ENCODE measurements at places on chromosomes 16 and 17.
A peak's percentile ranks its signal among the peaks of the same experiment; 100 is the strongest.

DNA sequence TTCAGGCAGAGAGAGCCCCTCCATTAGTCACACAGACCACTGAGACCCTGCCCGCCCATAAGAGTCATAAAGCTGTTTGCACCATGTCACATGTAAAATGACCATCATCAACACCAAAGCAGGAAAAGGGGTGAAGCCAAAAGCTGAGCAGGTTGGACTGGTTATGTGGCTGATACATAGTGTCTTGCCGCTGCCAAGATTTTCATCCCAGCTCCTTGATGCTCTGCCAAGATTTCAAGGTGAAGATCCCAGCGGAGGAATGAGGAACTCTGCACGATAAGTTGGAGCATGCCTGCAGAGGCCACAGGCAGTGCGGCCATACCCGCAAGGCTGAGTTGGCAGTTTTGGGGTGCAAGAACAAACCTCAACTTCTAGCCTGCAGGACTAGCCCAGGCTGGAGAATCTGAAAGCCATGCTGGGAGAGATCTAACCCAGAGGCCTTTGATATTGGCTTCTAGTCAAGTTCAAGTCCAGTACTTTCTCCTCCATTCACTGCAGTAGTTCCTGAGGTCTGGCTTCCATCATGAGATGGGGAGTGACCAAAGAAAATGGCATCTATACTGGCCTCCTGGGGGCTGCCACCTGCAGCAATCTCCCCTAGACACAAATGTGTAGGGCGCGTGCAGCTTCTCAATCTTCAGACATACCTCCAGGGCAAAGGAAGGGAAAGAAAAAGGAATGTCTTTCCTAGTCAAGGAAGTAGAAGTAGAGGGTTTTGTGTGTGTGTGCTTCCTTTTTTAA lies 79.7 kb upstream of the NOL11 start:
- DNase-seq, result no peak

DNA sequence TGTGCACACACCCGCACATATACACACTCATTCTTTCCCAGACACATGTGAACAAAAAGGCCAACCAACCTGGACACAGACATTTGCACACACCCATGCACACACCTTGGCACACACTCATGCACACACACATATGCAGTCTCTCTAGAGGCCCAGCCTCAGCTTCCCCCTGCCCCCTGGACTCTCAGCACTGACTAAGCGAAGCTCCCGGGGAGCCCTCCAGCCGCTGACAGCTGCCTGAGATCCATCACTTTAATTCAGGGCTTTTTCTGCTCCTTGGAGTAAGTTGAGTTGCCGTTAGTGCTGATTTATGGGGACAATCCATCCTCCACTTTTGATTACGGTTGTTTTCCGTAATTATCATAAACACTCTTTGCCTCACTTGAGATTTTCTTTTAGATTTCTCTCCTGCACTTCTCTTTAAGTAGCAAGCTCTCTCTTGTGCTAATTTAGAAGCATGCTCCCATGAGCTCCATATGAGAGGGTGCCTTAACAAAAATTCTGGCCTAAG lies 158.6 kb upstream of the CDC42EP4 start:
- DNase-seq, result no peak

DNA sequence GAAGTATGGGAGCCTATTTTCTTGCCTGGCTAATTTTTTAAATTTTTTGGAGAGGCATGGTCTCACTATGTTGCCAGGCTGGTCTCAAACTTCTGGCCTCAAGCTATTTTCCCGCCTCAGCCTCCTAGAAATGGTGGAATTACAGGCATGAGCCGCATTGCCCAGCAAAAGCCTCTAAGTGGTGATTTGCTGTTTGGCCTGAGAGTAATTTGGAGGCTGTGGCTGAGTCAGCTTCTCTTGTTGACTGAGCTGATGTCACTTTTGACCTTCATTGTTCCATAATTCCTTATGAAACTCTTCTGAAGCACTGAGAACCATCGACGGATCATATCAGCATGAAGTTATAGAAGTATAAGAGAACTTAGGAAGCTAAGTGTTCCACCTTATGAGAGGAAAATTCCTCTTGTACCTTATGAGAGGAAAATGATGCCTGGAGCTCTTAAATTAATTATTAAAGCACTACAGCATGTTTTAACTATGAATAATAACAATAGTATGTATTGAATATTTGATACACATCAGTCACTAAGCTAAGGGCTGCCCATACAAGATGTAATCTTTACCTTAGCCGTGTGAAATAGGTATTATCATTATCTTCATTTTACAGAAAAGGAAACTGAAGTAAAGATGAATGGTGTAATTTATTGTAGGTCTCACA lies 220.8 kb upstream of the MON1B start:
- no peak for DNase-seq

DNA sequence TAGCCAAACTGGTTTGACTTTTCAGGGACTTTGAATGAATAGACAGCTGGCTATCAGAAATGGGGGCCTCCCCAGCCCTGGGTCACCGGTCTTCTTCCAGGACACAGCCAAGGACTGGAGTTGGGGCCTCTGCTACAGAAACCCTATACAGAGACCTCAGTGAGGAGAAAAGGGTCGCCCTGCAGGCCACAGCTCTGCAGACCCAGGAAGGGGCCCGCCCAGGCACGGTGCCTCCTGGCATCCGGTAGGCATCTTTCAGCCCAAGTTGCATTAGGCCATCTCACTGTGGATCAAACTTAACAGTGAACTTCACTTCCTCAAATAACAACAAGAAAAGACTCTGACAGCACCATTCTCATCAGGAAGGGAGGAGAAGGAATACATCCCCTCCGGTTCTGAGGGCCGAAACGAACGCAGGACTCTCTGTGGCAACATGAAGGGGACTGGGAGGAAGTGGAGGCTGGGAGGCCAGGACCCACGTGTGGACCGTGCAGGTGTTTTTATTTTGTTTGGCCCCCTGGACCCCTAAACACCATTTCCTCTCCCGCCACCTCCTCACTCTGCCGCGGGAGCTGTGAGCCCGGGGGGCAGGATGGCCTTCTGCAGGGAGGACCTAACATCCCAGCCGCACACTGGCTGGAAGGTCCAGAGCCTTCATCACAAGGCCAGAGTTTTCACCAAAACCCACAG lies 7.2 kb downstream of the SLC38A10 start:
- DNase-seq, result no peak

GRCh38 chr16:49542391-49542891 lies 168.8 kb downstream of the C16orf78 start:
- DNase-seq, result no peak

DNA sequence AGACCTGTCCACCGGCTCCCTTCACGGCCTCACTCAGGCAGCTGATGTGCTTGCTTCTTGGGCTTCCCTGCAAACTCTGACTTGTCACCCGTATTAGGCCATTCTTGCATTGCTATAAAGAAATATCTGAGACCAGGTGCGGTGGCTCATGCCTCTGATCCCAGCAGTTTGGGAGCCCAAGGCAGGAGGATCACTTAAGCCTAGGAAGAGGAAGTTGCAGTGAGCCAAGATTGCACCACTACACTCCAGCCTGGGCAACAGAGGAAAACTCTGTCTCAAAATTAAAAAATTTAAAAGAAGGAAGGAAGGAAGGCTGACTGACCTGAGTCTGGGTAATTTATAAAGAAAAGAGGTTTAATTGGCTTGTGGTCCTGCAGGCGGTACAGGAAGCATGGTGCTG lies 17.0 kb downstream of the SOST start:
- no peak for DNase-seq

DNA sequence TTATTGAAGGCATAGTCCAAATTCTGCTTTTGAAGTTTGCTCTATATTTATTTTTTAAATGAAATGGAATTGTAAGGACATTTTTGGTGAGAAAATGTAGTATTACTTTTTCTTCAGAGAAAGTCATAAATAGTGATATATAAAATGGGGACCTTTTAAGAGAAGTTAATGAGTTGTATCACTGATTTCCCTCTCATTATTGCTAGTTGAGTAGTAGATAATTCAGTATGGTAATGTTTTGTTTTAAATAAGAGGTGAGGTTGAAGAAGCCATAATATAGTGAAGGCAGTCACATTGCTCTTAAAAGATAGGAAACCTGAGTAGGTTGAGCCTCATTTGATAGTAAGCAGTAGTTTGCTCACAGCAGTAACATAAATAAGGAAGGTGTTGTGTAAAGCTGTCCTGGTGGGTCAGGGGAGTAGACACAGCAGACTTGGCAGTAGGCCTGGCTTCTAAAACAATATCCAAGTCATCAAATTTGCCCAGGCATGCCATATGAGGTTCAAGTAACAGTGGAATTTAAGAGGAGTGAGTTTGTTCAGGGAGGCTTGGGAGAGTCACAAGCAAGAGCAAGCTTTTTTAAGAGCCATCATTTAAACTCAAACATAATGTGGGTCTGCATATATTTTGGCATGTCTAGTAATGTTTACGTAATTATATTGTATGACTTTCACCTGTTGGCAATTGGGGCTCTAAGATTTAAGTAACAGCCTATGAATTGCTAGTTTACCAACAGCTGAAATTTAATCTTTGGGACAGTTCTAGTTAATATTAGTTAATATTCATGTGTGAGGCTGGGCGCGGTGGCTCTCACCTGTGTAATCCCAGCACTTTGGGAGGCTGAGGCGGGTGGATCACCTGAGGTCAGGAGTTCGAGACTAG lies 6.5 kb downstream of the NFATC3 start:
- no peak for DNase-seq

DNA sequence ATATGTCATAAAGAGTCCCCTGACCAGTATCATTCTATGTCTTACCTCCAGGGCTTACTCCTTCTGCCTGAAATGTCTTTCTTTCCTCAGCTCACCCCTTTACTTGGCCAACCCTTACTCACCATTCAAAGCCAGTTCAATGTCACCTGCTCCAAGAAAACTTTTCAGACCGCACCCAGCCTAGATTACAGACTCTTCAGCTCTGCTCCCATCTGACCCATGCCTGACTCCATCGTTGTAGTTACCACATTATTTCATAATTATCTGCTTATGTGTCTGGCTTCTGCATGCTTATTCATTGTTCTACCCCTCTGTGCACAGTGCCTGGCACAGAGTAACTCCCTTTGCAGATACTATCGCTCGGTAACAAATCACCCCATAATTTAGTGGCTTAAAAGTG lies 62.5 kb upstream of the TOB1 start:
- no peak for DNase-seq

- DNase-seq, result peak; percentile 96
Observed at GRCh38 chr17:76737082-76737675, at the start of gene SRSF2. TSS of gene SRSF2 (minus strand) at chr17:76737331. CDS start at chr17:76737160, 171 bp downstream.

DNA sequence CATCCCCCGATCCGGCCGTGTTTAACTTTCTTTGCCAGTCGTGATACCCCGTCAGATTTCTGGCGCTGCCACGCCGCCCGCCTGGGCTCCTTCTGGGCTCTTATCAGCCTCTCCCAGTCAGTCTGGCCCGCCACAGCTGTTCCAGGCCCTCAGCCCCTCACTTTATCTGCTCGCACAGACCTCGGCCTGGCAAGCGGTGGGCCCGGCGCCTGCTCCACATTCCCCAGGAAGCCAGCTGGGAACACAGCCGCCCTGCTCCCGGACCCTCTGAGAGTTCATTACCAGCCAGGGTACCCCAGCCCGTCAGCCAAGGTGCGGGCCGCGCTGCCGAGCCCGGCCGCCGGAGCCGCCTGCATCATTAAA lies 157.5 kb downstream of the ZNF423 start:
- no peak for DNase-seq

- DNase-seq, result no peak
Observed at GRCh38 chr16:12235110-12235509, 258.6 kb downstream of the SNX29 start.

GRCh38 chr16:56369202-56369601 lies 56.1 kb downstream of the AMFR start:
- DNase-seq, result no peak

DNA sequence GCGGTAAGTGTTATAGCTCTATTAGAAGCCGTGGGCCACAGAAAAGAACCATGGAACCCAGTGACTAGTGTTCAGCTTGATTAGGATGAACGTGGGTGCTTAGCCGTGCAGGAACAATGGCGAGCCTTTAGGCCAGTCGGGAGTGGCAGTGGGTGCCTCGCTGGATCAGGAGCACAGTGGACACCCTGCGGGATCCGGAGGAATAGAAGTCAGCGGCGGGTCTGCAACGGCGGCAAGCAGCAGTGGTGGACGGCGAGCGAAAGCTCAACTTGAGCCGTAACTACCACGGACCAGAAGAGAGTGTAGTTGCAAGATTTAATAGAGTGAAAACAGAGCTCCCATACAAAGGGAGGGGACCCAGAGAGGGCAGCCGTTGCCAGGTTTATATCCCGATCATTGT lies 37.3 kb upstream of the CDH15 start:
- DNase-seq, result no peak

DNA sequence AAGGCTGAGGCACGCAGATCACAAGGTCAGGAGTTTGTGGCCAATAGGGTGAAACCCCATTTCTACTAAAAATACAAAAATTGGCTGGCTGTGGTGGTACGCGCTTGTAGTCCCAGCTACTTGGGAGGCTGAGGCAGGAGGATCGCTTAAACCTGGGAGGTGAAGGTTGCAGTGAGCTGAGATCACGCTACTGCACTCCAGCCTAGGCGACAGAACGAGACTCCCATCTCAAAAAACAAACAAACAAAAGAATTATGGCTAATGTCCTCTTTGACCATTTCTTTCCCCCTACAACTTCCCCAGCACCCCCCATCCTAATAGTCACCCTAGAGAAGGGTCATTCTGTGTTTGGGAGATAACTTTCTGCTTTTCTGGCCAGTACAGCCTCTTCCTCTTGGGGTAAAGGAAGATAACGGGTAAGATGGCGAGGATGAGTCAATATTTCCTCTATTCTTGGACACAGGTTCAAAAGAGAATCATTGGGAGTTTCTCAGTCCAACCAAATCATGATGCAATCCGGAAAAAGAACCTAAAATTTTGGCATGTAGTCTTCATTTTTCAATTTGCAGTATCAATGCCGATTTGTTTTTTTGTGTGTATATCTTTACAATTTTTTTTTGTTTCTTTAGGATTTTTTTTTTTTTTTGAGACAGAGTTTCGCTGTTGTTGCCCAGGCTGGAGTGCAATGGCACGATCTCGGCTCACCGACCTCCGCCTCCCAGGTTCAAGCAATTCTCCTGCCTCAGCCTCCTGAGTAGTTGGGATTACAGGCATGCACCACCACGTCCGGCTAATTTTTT lies 107.6 kb upstream of the MED13 start:
- DNase-seq, result no peak

GRCh38 chr16:31350275-31351005 lies 4.5 kb upstream of the ITGAX start:
- no peak for DNase-seq

GRCh38 chr16:3094289-3095027 lies 4.6 kb downstream of the ZSCAN10 start:
- no peak for DNase-seq

DNA sequence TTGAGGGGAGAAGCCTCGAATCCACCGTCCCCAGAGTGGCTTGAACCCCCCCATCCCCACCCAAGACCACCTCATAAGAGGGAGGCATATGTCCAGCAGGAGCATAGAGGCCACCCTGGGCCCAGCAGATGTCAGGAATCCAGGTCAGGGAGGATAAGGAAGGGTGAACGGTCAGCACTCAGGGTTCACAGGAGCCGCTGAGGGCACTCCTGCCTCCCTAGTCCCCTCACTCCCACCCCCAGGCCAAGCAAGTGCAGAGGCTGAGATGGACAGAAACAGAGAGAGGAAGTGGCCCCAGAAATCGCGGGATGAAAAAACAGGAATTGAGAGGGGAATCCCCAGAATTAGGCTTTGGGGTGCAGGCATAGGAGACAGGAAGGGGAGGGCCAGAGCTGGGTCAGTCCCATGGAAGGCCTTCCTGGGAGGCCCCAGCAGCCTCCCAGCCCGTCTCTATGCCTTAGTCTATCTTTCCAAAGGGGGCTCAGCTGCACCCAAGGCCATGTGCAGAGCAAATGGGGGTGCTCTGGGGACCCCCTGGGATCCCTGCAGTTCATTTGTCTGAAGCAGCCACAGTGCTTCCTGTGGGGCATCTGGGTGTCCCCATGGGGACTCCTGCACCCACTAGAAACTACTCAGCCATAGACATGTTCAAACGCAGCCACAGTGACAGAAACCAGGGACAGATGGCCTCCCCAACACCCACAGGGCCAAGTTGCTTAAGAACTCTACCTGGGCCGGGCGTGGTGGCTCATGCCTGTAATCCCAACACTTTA lies 1.7 kb downstream of the CMTM3 start:
- DNase-seq, result no peak

Data from stimulated activated CD8-positive, alpha-beta memory T cell treated with anti-CD3 and anti-CD28 coated beads, Interleukin-7, amount 100 ng/mL, for 1 hour (primary cell).